ENCODE measurements at places on chromosomes 1 and 21. TPM values are rescaled to one million over a fixed set of nuclear protein-coding genes. Genes with fewer than 3 reads are reported as not detected.
A peak's percentile ranks its signal among the peaks of the same experiment; 100 is the strongest.

The C1orf56 gene
- total RNA-seq = 4.3 TPM

The GLIS1 gene
- not detected for total RNA-seq

The PODN gene
- 3.0 TPM for total RNA-seq

The GPR161 gene
- total RNA-seq = 0.38 TPM

The FAM72A gene
- 0.23 TPM for total RNA-seq

The RCSD1 gene
- 3.7 TPM for total RNA-seq

- DNase-seq = peak; percentile 43
Measured at GRCh38 chr21:34367320-34367935, 3.6 kb downstream of the KCNE2 start.

DNA sequence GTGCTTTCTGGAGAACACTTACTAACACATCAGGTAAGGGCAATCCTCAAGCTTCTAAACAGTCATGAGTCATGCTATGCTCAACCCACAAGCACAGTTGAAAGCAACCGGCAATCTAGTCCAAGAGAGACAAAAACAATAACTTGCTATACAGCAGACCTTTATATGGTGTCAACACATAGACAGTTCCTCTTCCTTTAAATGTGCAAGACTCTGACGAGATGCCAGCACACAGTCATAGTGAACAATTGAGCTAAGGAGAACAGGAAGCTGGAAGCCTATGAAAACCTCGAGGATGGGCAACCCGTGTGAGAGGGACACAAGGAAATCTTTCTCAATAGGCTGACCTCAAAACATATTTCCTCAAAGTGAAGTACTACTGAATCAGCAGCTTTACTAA, 5.3 kb downstream of the ADIPOR1 start:
- no peak for DNase-seq
